T-cell (primary cell): ENCODE measurements at places on chromosomes 4 and X. TPM values are rescaled to one million over a fixed set of nuclear protein-coding genes. Genes with fewer than 3 reads are reported as not detected.

DNA sequence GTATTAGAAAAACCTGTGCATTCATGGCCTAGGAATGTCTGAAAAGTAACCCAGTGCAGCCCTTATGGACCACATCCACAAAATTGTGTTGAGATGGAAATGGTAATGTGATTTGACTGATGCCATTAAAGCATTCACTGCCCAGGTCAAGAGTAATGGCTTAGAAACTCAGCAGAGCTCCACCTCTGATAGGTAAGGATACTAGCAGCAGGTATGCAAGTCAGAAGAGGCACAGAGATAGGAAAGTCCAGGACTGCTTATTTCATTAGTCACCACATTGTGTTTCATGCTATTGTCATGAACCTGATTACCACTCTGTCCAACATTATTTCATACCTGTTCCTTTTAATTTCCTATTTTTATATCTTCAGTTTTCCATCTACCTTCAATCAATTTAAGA is 2042.2 kb downstream of the ARAP2 start:
- no peak overlapping the region for H3K27ac ChIP-seq
- DNase-seq, result no peak
- H3K27me3 ChIP-seq, result no peaks in the 10 kb centered on the region
- H3K4me3 ChIP-seq, result no peak overlapping the region

DNA sequence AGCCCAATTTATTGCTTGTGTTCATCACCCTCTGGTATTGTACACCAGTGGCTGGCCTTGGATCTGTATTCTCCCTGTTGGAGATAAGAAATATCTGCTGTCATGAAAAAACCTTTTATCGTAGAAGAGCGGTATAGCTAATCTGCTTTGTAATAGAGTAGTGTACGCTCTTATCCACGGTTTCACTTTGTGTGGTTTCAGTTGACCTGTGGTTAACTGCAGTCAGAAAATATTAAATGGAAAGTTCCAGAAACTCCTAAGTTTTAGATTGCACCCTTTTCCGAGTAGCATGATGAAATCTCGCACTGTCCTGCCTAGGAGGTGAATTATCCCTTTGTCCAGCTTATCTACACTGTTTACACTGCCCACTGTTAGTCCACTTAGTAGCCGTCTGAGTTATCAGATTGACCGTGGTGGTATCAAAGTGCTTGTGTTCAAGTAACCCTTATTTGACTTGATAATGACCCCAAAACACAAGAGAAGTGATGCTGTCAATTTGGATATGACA is 42.4 kb downstream of the KDM6A start:
- H3K4me1 ChIP-seq, result no peaks in the 10 kb centered on the region
- no peak for DNase-seq
- no peak overlapping the region for H3K27ac ChIP-seq
- H3K4me3 ChIP-seq, result no peak overlapping the region
- no peaks in the 10 kb centered on the region for H3K27me3 ChIP-seq

DNA sequence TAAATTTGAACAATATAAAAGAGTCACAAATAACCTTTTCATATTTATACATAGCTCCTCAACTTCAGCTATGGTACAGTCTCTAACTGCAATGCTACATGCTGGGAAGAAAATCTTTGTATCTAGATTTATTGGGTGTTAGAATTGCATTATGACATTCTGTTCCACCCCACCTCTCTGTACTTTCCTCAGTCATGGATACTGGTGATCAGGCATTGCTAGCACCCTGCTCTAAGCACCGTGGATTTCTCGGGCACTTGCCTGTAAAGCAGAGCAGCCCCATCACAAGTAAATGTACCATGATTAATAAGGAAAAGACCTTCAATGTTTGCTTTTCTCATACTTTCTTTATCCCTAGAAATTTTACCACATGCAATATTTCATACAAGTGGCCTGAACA is 1028.9 kb upstream of the INTU start:
- no peak for DNase-seq
- H3K27ac ChIP-seq, result no peak overlapping the region
- H3K27me3 ChIP-seq, result no peaks in the 10 kb centered on the region
- no peak overlapping the region for H3K4me3 ChIP-seq
- H3K36me3 ChIP-seq, result no peaks in the 10 kb centered on the region

Gene FAM9B
- not detected for total RNA-seq

- no peak overlapping the region for H3K27ac ChIP-seq
- no peak for DNase-seq
- no peaks in the 10 kb centered on the region for H3K27me3 ChIP-seq
- no peaks in the 10 kb centered on the region for H3K4me1 ChIP-seq
- no peaks in the 10 kb centered on the region for H3K36me3 ChIP-seq
These were observed 44.3 kb upstream of the ARHGAP24 start for GRCh38 chr4:85430697-85431096.

DNA sequence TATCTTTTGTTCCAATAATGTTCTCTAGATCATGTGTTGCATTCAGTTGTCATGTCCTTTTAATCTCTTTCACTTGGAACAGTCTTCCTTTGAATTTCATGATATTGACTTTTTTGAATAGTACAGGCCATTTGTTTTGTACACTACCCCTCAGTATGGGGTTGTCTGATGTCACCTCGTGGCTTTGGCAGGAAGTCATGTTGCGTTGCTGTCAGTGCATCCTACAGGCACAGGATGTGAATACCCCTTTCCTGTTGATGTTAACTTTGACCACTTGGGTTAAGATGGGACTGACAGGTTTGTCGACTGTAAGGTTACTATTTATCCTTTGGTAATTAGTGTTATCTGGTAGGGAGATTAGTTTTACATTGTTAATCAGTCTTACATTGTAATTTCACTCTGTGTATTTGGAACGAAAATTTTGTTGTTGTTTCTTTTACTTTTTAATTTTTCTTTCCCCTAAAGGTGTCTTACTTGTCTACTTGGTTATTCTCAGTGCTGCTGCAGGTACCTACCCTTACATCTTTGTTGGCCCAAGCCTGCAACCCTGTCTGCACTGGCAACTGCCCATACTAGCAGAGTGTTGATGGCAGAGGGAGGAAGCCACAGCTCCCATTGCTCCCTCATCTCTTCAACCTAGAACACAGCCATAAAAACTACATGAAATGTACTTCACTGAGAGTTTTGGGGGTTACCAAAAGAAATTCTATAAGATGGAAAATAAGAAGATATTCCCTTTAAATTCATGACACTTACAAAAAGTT is 14.7 kb upstream of the ATP8A1 start:
- no peaks in the 10 kb centered on the region for H3K27me3 ChIP-seq
- no peak overlapping the region for H3K4me3 ChIP-seq
- no peaks in the 10 kb centered on the region for H3K36me3 ChIP-seq

GRCh38 chrX:85611926-85612325 is 232.5 kb upstream of the POF1B start:
- H3K4me3 ChIP-seq, result no peak overlapping the region
- H3K4me1 ChIP-seq, result no peaks in the 10 kb centered on the region
- no peak overlapping the region for H3K27ac ChIP-seq
- no peaks in the 10 kb centered on the region for H3K36me3 ChIP-seq

DNA sequence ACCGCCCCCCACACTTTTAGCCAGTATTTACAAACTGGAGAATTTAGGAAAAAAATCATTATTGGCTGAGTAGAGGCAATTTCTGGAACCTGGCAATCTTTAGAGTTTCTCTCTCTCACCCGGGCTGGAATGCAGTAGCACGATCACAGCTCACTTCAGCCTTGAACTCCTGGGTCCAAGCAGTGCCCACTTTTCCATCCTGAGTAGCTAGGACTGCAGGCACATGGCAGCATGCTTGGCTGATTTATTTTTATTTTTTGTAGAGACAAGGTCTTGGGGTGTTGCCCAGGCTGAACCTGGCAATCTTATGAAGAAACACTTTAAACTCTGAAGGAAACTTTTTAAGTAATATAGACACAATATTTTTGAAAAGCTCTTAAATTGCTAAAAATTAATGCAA is 120.1 kb downstream of the AFF1 start:
- peaks cover 7% of the 10 kb centered on the region for H3K36me3 ChIP-seq
- no peak overlapping the region for H3K4me3 ChIP-seq
- no peak overlapping the region for H3K27ac ChIP-seq
- H3K27me3 ChIP-seq, result no peaks in the 10 kb centered on the region
